ENCODE measurements at places on chromosomes 7 and 10.

GRCh38 chr10:29430101-29430500 lies 141.2 kb downstream of the LYZL1 start:
- no peak for DNase-seq

- peak; percentile 53 for DNase-seq
Observed at GRCh38 chr7:134458341-134458805, 527 bp downstream of the AKR1B1 start.

DNA sequence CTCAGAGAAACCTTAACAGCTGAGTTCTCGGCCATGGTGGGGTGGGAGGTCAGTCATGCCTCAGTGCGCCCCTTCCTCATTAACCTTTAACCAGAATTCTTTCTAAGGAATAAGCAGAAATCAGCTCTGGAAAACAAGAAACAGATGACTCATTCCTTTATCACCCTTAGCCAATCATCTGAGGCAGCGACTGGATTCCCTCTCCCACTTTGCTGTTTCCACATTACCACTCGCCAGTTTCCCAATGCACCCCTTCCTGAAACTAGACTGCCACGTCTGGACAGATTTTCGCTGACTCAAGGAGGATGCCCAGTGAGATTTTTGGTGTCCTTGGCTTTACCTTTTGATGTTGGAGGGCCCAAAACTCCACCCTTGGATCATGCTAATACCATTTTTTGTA lies 223.8 kb downstream of the PLXDC2 start:
- no peak for DNase-seq

DNA sequence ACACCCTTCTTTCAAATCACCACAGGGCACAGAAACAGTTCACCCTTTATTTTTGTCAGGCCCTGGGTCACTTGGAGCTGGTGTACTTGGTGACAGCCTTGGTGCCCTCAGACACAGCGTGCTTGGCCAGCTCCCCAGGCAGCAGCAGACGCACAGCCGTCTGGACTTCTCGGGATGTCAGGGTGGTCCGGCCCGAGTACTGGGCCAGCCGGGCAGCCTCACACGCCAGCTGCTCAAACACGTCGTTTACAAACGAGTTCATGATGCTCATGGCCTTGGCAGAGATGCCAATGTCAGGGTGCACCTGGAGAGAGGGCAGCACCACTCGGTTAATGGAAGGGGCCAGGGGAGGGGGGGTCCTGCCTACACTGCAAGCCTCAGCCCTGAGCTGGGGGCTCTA lies 2.5 kb downstream of the H2BK1 start:
- DNase-seq: no peak

DNA sequence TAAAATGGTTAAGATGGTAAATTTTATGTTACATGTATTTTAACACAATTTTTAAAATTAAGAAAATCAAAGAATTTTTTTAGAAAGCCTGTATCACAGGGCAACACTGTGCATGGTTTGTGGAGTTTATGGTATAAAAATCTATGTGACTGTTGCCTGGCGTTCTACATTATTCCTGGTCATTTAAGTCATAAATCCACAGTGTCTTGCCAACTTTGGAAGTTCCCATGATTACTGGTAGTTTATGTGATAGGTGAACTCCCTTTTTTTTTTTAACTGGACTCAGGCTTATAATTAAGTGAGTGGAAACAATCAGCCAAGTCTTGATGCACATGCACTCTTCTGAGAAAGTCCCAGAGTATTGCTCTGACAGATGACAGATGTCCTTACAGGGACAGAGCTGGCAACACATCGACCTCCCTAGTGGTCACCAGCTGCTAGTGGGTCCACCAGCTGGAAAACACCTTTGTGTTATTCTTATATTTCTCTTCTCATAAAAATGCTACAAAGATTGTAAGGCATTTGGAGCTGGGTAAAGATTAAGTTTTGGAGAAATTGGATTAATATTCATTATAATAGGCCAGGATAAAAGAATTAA lies 8.8 kb upstream of the STN1 start:
- DNase-seq: no peak

- DNase-seq: no peak
Observed at GRCh38 chr7:13979671-13980435, 9.6 kb downstream of the ETV1 start.

GRCh38 chr7:87564296-87564963 lies 36.3 kb downstream of the ABCB1 start:
- peak; percentile 17 for DNase-seq

DNA sequence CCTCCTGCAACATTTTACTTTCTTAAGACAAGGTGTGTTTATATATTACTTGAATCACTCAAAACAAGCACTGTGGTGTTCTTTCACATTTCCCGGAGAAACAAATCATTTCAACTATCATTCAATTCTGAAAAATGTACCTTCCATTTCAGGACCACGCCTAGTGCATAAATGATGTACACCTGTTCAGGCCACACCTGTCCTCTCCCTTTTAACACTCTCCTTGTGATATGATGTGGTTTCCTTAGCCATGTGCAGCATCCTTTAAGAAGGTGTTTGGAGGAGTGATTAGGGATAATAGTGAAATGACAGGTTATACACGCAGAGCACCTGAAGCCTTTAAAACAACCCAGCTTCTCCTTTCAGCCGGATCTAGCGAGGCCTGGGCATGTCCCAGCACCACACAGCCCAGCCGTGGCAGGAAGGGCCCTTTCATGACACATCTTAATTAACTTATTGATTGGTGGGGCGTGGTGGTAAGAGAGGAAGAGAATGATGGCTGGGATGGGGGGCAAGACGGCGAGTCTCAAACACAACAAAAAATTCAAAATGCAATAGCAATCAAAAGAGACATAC lies 26.9 kb downstream of the ABLIM1 start:
- peak; percentile 34 for DNase-seq

All from RWPE1 (cell line).